Activated naive CD4-positive, alpha-beta T cell treated with anti-CD3 and anti-CD28 coated beads, Interleukin-2, amount 50 U/mL, for 16 hours (primary cell): ENCODE measurements at places on chromosomes 3 and 15.

DNA sequence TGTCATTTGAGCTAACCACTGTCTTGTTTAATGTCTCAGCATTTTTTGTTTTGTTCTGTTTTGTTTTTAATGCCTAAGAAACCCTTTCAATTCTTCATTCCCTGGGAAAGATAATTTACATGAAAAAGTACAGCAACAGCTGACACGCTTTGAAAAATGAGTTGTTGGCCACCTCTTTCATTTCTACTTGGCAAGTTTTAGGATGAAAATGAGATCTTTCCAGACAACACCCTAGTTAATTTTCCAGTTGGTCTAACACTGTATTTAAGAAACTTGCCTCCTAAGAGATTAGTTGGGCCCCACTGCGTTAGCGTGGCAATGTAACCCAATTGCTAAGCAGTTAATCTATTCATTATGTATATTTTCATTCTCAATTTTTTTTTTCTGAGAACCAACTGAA, 194.0 kb upstream of the LRRN1 start:
- DNase-seq = no peak

DNA sequence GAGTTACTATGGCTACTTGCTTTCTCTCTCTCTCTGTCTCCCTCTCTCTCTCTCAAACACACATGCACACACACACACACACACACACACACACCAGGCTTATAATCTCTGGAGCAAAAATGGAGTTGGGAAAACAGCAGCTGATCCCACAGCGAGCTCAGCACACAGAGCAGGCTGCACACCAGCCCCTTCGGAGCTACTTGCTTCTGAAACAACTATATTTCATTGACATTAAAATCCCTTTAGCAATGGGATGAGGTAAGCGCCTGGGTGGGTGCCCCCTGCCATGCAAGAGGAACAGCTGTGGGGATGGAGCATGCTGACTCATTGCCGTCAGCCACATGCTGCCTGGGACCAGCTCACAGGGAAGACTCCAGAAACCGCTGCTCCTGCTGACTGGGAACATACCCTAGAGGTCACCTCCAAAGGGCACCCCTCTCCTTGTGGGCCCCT, 45.7 kb downstream of the B3GNT5 start:
- no peak for DNase-seq

DNA sequence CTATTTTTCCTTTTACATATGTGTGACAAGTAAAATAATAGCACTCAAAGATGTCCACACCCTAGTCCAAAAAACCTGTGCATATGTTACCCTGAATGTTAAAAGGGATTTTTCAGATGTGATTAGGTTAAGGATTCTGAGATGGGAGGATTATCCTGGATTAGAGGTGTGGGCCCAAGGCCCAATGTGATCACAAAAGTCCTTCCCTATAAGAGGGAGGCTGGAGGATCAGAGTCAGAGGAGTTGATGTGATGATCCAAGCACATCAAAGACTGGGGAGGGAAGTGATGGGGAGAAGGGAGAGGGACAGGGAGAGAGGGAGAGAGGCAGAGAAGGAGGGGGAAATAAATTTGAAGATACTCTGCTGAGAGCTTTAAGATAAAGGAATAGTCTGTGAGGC, 512.6 kb downstream of the PLOD2 start:
- no peak for DNase-seq

GRCh38 chr3:194988495-194989165, 282.3 kb downstream of the XXYLT1 start:
- DNase-seq = no peak

GRCh38 chr3:158644345-158644908, at the start of gene GFM1:
Gene GFM1 (plus strand): TSS chr3:158644527. CDS start chr3:158644635, 108 bp downstream.
- peak; percentile 90 for DNase-seq

GRCh38 chr3:141643391-141643790, 94.7 kb upstream of the RNF7 start:
- no peak for DNase-seq

- DNase-seq = no peak
Observed at GRCh38 chr3:196323691-196324090, 5.7 kb upstream of the DYNLT2B start.

- no peak for DNase-seq
Observed at GRCh38 chr15:92682741-92683510, 27.4 kb upstream of the FAM174B start.

DNA sequence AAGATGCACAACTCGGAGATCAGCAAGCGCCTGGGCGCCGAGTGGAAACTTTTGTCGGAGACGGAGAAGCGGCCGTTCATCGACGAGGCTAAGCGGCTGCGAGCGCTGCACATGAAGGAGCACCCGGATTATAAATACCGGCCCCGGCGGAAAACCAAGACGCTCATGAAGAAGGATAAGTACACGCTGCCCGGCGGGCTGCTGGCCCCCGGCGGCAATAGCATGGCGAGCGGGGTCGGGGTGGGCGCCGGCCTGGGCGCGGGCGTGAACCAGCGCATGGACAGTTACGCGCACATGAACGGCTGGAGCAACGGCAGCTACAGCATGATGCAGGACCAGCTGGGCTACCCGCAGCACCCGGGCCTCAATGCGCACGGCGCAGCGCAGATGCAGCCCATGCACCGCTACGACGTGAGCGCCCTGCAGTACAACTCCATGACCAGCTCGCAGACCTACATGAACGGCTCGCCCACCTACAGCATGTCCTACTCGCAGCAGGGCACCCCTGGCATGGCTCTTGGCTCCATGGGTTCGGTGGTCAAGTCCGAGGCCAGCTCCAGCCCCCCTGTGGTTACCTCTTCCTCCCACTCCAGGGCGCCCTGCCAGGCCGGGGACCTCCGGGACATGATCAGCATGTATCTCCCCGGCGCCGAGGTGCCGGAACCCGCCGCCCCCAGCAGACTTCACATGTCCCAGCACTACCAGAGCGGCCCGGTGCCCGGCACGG, 991 bp downstream of the SOX2 start:
- DNase-seq = no peak

DNA sequence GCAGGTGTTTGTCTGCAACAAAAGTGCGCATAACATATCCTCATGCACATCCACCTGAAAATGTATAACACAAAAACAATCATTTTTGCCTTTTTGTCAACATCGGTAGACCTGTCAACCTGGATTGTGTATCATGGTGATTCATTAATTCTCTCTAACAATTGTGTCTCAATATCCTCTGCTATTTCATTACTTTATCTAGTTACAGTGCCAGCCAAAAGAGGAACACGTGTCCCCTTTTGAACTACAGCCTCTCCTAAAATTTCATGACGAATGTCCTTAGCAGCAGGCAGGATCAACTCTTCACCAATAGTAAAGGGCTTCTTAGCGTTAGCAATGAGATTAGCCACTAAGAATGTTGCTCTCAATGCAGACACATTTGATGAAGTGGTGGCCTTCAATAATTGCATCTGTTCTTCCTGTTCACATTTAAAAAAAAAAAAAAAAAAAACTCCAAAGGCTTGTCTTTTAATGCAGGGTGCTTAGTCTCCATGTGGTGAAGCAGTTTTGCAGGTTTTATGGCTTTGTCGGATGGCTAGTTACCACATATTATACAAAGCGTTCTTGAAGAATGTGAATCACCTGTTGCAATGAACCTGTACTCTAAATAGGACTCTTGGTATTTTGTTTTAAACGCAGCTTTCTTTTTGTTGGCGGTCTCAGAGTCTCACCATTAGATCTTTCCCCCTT, 45.7 kb upstream of the MCTP2 start:
- DNase-seq = no peak

GRCh38 chr3:112508261-112508660, 9.0 kb upstream of the BTLA start:
- no peak for DNase-seq

- no peak for DNase-seq
Observed at GRCh38 chr3:184651904-184652303, 60.0 kb downstream of the MAGEF1 start.

GRCh38 chr3:78507196-78507984, 1260.4 kb downstream of the ROBO1 start:
- no peak for DNase-seq

DNA sequence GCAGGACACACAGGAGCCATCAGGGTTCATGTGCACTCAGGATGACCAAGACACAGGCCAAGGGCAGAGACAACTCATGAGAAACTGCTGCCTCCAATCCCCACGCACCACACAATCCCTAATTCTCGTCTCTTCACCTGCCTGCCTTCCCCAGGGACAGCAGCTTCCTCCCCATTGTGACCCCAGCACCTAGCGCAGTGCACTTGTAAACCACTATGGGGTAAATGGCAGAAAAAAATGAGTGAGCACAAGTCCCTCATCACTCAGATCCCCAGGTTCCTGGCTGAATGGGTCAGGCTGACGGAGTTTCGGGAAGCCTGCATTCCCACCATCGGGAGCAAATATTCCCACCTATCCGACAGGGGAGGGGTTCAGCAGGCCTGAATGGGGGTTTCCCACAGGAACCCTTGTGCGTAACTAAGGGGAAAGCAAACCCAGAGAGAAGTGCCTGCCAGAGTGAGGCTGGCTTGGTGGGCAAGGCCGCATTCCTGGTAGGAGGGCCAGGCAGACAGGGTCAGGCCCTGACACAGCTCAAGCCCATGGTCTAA, 18.8 kb downstream of the PLXNB1 start:
- DNase-seq = no peak

DNA sequence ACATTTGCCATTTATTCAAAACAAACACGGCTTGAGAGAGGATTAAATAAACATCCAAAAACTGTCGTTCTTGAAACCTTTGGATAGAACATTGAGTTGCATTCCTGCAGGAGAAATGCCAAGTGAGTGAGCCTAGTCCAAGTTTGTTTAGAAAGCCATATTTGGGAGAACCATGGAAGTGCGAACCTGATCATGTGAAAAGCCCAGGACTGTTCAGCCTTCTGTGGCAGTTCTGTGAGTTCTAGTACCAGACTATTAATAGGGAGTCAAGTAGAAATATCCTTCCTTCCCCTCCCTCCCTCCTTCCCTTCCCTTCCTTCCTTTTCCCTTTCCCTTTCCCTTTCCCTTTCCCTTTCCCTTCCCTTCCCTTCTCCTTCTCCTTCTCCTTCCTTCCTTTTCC, 470.4 kb downstream of the LPP start:
- DNase-seq = no peak

GRCh38 chr15:28959326-28959725, 73.6 kb downstream of the APBA2 start:
- no peak for DNase-seq

GRCh38 chr15:26983822-26984221, 12.8 kb downstream of the GABRG3 start:
- no peak for DNase-seq

DNA sequence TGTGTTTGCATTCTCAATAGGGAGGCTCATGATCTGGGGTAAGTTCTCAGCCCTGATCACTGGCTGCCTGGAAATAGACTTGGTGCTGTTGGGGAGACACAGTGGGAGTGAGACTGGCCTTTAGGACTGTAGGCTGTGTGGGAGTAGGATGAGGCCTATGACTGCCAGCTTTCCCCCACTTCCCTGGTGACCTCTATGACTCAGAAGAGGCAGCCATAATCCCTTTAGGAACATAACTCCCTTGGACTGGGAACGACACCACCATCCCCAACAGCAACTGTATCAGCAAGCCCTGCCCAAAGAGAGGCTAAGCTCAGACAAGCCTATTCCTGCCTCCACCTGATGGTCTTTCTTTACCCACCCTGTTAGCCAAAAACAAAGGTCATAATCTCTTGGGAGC, 91.3 kb downstream of the SUCNR1 start:
- no peak for DNase-seq

GRCh38 chr3:53750253-53751210, 95.7 kb downstream of the CHDH start:
- DNase-seq = no peak

GRCh38 chr3:181913254-181913653, 201.5 kb downstream of the SOX2 start:
- no peak for DNase-seq

DNA sequence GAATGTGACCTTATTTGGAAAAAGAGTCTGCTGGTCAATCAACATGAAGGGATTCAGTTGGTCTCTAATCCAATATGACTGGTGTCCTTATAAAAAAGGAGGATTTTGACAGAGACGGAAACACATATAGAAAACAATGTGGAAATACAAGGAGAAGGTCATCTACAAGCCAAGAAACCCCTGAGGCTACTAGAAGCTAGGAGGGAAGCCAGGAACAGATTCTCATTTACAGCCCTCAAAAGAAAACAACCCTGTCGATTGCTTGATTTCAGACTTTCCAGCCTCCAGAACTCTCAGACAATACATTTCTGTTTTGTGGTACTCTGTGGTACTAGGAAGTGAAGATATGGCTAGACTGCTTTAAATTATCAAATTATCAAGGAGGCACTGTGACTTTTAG, 162.9 kb upstream of the IGF1R start:
- no peak for DNase-seq

DNA sequence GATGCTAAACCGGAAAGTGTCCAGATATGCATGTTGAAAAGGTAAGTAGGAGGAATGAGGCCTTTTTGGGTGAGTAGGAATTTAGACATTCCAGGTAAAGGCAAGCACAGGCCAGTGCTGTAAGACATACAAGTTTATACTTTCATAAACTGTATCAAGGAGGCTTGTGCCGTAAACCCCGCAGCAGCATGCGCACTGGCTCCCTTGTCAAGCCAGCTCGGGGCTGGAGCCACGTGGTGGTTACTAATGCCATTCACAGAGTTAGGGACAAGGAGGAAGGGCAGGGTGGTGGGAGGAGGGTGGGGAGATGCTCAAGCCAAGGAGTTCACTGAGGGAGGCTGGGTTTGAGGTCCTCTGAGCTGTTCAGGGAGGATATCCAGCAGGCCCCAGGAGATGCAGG, 35.8 kb downstream of the PLD1 start:
- DNase-seq = no peak

GRCh38 chr15:88635318-88635717, 3.5 kb upstream of the ISG20 start:
- no peak for DNase-seq

GRCh38 chr3:32644380-32644779, 40.6 kb upstream of the CNOT10 start:
- no peak for DNase-seq

GRCh38 chr15:74954515-74954914, 2.1 kb downstream of the RPP25 start:
- no peak for DNase-seq
